ENCODE measurements at places on chromosomes 5 and 9.

DNA sequence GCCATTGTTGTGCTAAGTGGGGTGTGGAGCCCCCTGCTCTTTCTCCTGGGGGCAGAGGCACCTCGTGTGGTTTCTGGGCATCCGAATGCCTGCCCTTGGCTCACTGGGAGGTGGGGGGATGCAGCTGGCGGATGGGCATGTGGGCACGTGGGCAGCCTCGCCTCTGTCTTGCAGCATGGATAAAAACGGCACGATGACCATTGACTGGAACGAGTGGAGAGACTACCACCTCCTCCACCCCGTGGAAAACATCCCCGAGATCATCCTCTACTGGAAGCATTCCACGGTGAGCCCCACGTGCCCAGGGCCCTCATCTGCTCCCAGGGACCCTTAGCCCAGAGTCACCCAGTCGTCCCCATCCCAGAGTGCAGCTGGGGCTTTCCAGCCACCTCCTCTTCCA, 25.3 kb downstream of the PTGES2 start:
- DNase-seq, result no peak

- DNase-seq, result no peak
Measured at GRCh38 chr5:136038635-136039034, 9.8 kb downstream of the TGFBI start.

DNA sequence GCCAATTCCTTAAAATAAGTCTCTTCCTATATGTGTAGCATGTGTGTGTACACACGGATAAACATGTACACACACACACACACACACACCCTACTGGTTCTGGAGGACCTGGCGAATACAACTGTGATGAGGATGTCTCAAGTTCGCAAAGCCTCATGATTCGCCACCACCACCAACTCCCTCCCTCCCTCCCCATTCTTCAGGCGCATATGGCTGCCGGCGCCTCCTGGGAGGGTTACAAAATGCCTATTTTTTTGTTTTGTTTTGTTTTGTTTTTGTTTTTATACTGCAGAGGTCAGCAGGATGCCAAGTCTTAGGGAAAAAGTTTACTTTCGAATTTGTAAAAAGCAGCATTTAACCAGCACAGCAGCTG, 88.0 kb downstream of the DAP start:
- no peak for DNase-seq

DNA sequence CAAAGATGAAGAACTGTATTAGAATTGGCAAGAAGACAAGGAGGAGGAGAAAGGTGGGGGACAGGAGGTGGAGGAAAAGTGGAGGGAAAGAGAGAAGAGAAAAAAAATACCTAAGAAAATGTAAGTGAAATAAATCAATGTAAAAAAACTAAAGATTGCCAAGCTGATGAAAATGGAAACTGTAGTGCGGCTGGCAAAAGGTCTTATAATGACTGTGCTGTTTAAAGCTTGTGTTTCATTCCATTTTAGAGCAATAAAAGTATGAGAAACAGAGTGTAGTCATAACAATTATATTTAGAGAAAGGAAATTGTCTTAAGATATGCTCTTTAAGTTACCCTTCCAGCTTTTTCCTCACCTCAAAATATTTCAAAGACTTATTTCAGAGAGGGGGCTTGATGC, 670.5 kb upstream of the SEMA6A start:
- DNase-seq, result no peak

- DNase-seq, result no peak
Measured at GRCh38 chr5:390623-391491, 52.1 kb upstream of the EXOC3 start.

GRCh38 chr5:175216991-175217390, 227.0 kb downstream of the DRD1 start:
- DNase-seq, result no peak

- DNase-seq, result peak; percentile 39
Measured at GRCh38 chr9:4420351-4420750, 69.9 kb upstream of the SLC1A1 start.

GRCh38 chr5:131579917-131580671, 54.9 kb downstream of the RAPGEF6 start:
- no peak for DNase-seq

DNA sequence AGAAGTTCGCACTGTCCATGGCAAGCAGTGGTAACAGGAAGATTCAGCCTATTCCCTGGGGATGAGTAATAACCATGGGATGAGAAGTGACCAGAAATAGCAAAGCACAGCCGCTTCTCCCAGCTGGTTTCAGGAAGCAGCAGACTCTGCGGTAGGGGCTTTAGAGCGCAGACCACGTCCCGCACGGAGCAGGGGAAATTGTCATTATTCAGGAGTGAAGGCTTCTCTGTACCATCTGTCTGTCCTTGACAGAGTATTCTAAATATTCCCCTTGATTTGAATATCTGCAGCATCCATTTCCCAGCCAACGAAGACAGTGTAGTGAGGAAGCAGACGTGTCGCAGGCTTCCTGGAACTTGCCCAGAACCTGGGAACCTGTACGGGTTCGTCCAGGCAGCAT, 159.6 kb downstream of the NXNL2 start:
- no peak for DNase-seq

DNA sequence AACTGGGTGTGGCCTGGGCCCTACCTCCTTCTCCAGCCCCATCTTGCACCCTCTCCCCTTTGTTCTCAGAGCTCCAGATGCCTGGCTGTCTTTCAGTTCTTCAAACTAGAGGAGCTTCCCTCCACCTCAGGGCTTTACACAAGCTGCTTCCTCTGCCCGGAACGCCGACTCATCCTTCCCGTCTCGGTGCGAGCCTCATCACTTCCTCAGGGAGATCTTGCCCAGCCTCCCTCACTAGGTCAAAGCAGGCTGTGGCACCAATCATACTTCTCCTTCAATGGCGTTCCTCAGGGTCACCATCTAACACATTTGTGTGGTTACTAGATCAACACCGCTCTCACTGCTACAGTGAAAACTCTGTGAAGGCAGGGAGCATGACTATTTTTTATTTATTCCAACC, 56.2 kb upstream of the ZSWIM6 start:
- peak; percentile 13 for DNase-seq

- DNase-seq, result no peak
Measured at GRCh38 chr9:126261584-126262356, 64.9 kb upstream of the MVB12B start.

GRCh38 chr5:111772456-111773122, 15.6 kb upstream of the NREP start:
- peak; percentile 81 for DNase-seq

DNA sequence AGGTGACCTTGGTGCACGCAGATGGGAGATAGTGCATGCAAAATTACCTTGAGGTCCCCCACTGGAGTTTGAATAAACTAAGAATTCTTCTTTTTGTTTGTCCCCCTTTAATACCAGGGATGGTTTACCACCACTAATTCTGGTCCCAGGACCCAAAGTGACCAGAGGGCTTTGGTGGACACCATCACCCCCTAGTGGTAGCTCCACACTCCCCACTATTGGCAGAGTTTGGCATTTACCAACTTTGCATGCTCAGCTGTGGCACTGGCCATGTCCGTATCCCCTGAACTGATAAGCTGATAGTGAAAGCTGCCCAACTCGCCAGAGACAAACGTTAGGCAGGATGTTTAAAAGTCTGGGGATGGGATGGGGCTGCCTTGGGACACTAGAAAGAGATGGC, 3.3 kb downstream of the ASTN2 start:
- peak; percentile 85 for DNase-seq

- DNase-seq, result no peak
Measured at GRCh38 chr5:159509002-159509660, 178.8 kb upstream of the IL12B start.

GRCh38 chr9:4550777-4551484, 60.7 kb downstream of the SLC1A1 start:
- DNase-seq, result no peak

DNA sequence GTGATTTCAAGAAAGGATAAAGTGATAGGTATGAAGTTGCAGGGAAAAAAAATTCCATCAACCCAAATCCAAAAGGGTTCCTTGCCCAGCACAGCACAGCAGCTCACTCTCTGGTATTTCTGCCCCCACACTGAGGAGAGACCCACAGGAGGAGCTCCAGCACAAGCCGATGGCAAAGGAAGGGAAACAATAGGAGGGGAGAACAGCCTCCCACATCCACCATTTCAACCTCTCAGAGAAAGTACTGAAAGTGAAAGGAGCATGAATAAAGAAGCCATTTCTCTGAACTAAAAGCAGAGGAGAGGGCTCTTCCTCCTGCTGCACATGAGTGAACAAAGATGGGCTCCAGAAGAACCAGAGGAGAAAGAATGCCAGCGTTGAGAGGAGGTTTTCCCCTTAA, 54.9 kb upstream of the ZSWIM6 start:
- peak; percentile 25 for DNase-seq

DNA sequence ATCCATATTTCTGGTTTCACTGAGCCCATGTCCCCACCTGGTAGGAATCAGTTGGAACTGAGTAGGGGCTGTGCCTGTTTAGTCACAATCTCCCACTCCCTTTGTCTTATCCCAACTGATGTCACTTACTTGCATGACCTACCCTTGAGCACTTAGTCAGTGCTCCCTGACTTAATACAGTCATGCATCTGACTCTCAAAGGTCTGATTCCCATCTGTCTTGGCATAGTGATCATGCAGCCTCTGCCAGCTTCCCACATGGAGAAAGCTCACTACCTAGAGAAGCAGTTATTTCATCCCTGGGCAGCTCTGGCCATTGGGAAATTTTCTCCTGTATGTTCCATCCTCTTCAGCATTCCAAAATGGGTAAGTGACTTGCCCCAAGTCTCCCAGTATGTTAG, 24.8 kb downstream of the ABLIM3 start:
- no peak for DNase-seq

- DNase-seq, result peak; percentile 58
Measured at GRCh38 chr5:96175090-96175489, 213.4 kb upstream of the ELL2 start.

GRCh38 chr5:163867324-163867723, 361.9 kb downstream of the MAT2B start:
- DNase-seq, result no peak

- peak; percentile 91 for DNase-seq
Measured at GRCh38 chr9:109331353-109331752, 10.5 kb upstream of the EPB41L4B start.

GRCh38 chr9:129184219-129184524, 6.1 kb upstream of the IER5L start:
- no peak for DNase-seq

- peak; percentile 98 for DNase-seq
Measured at GRCh38 chr9:137485343-137486140, 26.4 kb upstream of the NSMF start.
